ENCODE measurements at places on chromosomes 5 and 9.

DNA sequence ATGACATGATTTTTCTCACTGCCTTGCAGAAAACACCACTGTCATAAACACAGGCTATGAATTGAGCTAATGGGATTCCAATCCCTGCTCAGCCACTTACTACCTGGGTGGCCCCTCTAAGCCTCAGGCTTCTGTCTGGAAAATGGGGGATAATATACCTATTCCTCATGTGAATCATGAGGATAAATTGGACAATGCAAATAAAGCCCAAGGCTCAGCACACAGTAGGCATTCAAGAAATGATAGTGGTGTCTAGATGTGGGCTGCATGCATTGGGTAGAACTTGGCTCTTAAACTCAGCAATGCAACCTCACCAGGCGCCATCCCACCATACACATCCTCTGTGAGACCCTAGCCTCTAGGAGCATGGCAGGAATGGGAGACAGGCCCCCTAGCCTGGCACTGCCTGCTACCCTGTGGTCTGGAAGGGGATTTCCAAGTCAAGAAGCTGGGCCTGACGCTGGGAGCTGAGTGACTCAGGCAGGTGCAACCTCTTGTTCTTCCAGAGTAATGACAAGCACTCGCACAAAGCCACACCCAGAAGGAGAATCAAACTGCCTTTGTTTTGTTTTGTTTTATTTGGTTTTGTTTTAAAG, 2.3 kb upstream of the TNIP1 start:
- DNase-seq: peak; percentile 79

DNA sequence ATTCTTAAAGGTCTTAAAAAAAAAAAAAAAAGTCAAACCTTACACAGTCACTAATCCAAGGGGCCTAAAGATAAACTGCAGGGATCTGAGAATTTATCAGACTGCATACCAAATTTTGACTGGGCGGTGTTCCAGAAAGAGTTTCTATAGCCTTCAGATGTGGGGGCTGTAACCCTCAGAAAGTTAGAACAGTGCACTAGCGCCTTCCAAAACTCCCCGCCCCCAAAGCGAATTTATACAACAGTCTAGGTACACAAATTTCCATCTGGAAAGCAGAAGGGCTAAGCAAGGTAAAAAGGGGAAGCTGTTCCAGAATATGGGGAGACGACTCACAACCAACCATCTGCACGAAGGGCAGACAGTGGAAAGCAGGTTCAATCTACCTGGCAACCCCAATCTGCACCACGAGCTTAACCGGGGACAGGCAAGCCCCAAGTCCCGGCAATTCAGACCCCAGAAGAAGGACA, 813 bp downstream of the ERMP1 start:
- no peak for DNase-seq

- DNase-seq: no peak
Measured at GRCh38 chr5:60972231-60972630, 27.2 kb downstream of the NDUFAF2 start.

DNA sequence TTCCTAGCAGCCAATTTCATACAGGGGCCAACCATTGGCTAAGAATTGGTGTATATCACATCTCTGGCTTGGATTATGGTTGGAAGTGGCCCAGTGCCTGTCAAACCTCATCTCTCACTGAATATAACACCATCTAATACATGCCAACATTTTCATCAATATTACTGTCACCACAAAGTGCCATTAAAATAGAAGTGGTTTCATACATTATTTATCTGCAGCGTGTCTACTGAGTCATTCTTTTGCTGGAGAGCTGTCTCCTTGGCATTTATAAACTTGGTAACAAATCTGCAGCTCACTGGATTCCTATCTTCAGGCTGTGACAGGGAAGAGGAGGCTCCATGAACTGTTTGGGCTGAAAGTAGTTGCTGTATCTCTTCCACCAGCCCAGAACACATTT, 70.9 kb downstream of the PTTG1 start:
- DNase-seq: no peak

DNA sequence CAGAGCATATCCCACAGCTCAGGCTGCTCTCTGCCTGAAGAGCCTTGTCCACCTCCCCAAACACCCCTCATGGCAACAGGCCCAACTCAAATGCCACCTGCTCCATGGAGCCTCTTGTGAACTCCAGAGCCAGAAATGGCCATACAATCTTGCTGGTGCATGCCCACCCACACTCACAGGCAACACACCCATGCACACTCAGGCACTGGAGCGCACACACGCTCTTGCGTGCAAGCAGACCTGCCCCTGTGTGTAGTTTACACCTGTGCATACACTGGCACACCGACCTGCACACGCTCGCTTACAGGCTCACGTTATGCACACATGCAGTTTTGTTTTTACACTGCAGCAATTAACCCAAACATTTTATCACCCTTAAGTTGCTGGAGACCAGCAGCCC, 40.0 kb downstream of the HRH2 start:
- DNase-seq: no peak

GRCh38 chr5:3126639-3127038, 375.2 kb upstream of the IRX2 start:
- no peak for DNase-seq

- no peak for DNase-seq
Measured at GRCh38 chr9:5569409-5569808, 59.1 kb downstream of the PDCD1LG2 start.

GRCh38 chr5:179822059-179822432, 1.3 kb downstream of the SQSTM1 start:
- DNase-seq: no peak

GRCh38 chr5:151708126-151708525, 21.4 kb upstream of the SPARC start:
- DNase-seq: no peak

GRCh38 chr5:85931220-85931619, 686.5 kb upstream of the COX7C start:
- no peak for DNase-seq

GRCh38 chr5:159456722-159457465, 126.6 kb upstream of the IL12B start:
- no peak for DNase-seq

- no peak for DNase-seq
Measured at GRCh38 chr5:14735944-14736343, 71.4 kb downstream of the OTULIN start.

GRCh38 chr5:107085572-107085971, 585.2 kb downstream of the EFNA5 start:
- no peak for DNase-seq

Measured in T-helper 22 cell (primary cell).